Colonic mucosa (tissue), 4 donors: ENCODE measurements at places on chromosomes 13 and 19. TPM values are rescaled to one million over a fixed set of nuclear protein-coding genes. Genes with fewer than 3 reads are reported as not detected.

Gene USP12
- total RNA-seq = 48.0 TPM

Gene CKM
- 0.53 TPM for total RNA-seq

Gene GARIN5A
- 4.4 TPM for total RNA-seq

Gene LILRA2
- total RNA-seq = 0.35 TPM

Gene LGALS4
- total RNA-seq = 6,357 TPM

Gene LINGO3
- not detected for total RNA-seq

Gene TSSK6
- total RNA-seq = 2.2 TPM

Gene SERPINE3
- total RNA-seq = not detected

Gene KLC3
- not detected for total RNA-seq

Gene C19orf73
- 3.5 TPM for total RNA-seq

Gene CD33
- 3.5 TPM for total RNA-seq

Gene CEACAM3
- total RNA-seq = 1.1 TPM

Gene EFNA2
- 72.8 TPM for total RNA-seq

Gene SIGLEC10
- total RNA-seq = 1.4 TPM

Gene HS6ST3
- total RNA-seq = 0.02 TPM

Gene PABPC3
- total RNA-seq = 0.35 TPM

Gene ZNF738
- 8.7 TPM for total RNA-seq

Gene RFPL4A
- not detected for total RNA-seq

Gene MIDN
- 172 TPM for total RNA-seq

Gene C5AR2
- 0.82 TPM for total RNA-seq

Gene NR2F6
- 195 TPM for total RNA-seq

Gene FGF22
- not detected for total RNA-seq
